Islet precursor cell (in vitro differentiated cells): ENCODE measurements at places on chromosomes 13 and 19.

GRCh38 chr19:15331419-15332310, 674 bp downstream of the BRD4 start:
- peak; percentile 68 for DNase-seq

- no peak for DNase-seq
Measured at GRCh38 chr19:4342314-4342614, 1.1 kb upstream of the MPND start.

GRCh38 chr13:54611390-54611789, 1582.8 kb downstream of the OLFM4 start:
- no peak for DNase-seq

DNA sequence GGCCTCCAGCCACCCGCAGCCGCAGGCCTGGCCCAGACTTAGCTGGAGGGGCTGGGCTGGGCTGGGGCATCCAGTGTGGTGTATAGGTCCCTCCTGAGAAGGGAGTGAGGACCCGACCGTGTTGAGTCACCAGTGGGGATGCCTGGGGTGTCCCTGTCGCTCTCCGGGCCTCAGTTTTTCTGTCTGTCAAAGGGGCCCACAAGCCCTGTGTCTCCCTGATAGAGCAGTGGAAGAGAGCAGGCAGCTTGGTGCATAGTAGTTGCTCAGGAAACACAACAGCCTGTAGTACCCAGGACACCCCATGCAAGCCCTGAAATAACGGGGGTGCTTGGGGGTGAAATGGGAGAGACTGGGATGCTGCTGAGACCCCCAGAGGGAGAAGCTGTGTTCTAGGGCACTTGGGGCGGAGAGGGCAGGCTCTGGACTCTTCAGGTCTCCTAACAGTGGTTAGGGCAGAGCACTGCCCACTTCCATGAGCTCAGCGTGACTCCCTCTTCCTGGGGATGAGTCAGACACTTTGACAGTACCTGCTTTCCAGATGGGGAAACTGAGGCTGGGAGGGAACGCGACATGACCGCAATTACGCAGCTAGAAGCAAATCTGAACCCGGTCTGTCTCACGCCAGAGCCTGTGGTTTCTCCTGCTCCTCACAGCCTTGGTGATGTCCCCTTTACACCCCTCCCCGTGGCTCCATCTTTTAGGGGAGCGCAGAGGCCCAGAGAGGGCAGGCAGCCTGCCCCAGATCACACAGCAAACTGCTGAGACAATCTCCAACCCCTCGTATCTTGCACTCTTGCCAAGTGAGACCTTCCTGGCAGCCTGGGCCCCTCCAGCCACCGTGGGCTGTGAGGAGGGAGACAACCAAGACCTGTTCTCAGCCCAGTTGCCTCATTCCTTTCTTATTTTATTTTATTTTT, 692 bp downstream of the SULT2B1 start:
- DNase-seq, result no peak

DNA sequence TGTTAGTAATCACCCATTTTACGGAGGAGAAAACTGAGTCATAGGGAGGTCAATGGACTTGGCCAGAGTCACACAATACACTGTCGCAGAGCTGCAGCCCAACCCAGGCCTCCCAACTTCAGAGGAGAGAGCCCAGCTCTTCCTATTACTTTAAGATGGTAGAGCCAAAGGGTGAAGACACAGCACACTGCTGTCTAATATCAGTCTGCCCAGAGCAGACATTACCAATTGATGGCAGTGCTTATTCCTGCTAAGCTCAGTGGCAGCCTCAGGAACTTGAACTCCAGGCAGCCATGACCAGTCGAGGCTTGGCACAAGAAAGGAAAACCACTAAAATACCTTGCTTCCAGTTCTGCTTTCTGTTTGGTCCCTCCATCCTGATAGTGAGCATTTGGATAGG, 18.4 kb downstream of the TMEM150B start:
- DNase-seq, result no peak

DNA sequence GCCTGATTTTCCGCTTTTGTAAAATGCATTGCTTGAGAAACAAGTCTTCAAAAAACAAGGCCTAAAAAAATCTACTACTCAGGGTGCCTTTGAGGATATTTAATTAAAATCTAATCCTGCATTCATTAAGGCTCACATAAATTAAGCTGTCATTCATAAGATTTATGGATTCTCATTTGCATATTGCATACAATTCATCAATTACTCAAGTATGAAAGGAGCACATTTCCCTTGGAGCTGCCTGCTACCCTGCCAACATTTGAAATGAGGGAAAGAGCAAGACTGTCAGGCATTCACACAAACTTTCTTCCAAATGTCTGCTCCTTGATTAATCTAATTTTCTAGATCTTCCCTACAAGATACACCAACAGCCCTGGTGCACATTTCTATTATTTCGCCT, 140.0 kb downstream of the DACH1 start:
- DNase-seq, result no peak

- no peak for DNase-seq
Measured at GRCh38 chr13:19321222-19321621, 139.6 kb upstream of the TUBA3C start.

DNA sequence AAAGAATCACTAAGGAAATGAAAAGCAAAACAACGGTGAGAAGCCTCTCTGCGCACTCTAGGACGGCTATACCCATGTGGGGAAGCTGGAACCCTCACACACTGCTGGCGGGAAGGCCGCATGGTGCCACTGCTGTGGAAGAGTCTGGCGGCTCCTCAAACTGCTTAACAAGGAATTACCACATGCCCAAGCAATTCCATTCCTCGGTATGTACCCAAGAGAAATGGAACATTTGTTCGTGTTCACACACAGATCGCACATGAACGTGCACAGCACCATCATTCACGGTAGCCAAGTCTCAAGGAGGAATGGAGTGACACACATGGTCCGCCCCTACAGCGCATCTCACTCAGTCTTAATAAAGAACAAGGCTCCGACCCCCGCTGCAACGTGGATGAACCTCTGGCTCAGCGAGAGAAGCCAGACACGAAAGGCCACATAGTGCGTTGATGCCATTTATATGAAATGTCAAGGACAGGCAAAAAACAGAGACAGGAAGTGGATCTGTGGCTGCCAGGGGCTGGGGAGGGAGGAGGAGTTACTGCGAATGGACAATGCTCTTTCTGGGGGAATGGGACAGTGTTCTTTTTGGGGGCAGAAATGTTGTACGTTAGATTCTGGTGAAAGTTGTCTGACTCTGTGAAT, 7.6 kb downstream of the CAPS start:
- DNase-seq, result no peak

DNA sequence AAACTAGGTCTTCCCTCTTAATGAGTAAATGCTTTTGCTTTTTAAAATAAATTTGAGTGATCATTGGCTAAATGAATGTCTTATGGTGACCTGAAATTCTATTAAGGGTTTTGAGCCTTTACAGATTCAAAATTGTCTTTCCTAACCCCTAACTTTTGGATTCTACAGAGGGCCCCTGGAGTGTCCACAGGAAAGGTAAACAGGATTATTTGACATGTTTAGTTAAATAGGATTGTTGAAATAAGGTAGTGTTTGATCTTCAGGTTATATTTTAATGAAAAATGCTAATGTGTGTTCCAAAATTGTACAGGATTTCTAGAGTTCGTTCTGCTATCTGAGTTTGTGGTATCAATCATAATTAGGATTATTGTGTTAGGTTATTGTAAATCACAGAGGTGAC, 55.9 kb upstream of the GJB6 start:
- DNase-seq, result no peak

- DNase-seq, result no peak
Measured at GRCh38 chr13:19622193-19622592, 11.3 kb upstream of the MPHOSPH8 start.

- DNase-seq, result peak; percentile 95
Measured at GRCh38 chr13:61415058-61415721, 459 bp downstream of the PCDH20 start.

DNA sequence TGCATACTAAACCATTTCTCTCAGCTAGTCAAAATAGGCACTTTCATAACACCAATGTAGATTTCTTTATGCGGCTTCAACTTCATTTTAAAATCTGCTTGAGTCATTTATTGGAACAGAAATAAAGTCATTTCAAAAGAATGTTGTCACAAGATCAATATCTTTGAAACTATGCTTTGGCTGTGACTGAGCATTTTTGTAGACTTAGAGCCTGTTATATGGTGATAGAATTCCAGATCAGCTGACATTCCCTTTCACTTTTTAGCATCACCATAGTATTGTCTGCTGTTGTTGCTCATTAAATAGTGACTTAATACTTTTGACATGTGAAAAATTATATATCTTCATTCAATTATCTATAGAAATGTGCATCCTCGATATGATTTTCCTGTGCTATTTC, 279.2 kb upstream of the PRR20A start:
- DNase-seq, result no peak

DNA sequence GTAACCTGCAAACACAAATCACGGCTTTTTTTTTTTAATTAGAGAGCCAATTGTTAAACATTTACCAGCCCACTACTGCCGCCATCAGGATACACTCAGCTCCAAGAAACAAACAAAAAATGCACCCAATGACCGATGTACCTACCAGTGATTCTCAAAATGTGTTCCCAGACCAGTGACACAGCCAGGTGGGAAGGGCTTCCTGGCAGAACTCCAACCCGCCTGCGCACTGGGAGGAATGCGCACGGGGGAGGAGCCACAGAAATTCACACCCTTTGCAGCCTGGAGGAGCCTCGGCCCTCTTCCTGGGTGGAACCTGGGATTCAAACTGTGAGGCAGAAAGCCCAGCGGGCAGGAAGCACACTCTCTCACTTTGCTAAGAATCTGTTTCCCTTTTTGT, 255.9 kb downstream of the TBC1D4 start:
- peak; percentile 71 for DNase-seq

DNA sequence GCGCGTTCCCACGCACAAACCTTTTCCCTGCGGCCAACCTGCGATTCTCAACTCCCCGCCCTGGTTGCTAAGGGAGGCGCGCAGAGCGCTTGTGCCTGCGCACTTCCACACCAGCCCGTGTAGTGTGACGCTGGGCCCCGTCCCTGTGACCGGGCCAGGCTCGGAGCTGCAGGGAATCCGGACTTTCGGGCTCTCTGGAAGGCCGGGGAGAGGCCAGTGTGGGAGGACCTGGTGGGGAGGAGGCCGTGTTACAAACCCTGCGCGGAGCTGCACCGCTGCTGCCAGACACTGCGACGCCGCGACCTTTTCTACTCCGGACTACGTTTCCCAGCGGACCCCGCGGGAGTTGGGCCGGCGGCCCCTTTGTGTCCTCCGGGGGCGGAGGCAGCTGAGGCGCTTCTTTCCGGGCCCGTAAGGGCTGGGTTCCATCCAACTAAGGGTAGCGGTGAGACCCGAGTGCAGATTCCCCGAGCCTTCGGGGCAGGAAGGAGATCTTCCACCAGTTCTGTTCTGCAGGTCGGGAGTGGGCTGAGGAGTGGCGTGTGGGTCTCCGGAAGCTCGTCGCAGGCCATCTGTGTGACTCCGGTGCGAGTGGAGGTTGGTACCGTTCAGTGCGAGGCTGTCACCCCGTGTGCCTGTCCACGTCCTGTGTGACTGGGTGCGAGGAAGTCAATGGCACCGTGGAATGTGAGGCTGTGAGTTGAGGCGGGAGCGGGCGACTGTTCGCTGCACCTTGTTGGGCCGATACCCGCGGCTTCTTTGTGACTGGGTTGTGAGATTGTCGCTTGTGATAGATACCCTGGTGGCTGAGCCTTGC, at the start of gene ZNF570:
ZNF570 (plus strand) TSS at position 396 of the 817 bp plus-strand sequence. CDS start 999 bp downstream, outside the sequence.
- DNase-seq, result peak; percentile 94

DNA sequence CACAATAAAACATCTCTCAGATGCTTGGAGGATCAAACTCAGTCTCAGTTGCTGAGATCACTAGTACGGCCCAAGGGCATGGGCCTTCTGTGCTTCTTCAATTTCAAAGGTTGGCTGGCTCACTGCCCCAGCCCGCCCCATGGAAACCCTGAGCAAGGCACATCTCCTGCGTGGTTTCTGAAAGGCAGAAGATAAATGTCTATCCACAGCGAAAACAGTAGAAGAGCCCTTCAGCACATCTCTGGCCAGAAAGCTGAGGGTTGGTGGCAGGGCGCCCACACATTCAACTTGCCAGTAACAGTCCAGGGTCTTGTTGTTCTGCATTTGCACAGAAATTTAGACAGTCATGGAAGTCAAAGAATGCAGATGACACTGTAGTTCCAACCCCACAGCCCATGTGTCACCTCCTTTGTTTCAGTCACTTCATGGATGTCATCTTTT, 24.0 kb upstream of the KATNAL1 start:
- no peak for DNase-seq

- DNase-seq, result no peak
Measured at GRCh38 chr19:1265615-1266128, 3.5 kb upstream of the CIRBP start.

GRCh38 chr13:41008349-41008980, 10.7 kb downstream of the ELF1 start:
- DNase-seq, result no peak

DNA sequence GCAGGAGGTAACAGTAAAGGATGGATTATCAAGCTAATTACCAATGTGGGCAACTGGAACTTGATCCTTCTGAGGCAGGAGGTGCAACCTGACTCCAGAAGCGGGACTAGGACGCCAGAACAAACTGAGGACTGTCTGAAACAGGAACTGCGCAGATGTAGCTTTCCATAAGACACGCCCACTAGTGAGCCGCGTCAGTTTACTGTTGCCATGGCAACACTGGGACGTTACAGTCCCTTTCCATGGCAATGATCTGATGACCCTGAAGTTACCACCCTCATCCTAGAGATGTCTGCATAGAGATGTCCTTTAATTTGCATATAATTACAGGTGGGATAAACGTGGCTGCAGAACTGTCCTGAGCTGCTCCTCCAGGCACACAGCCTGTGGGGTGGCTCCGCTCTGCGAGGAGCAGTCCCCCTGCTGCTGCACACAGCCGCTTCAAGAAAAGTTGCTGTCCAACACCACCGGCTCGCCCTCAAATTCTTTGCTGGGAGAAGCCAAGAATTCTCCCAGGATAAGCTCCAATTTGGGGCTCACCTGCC, 816.6 kb downstream of the UQCRFS1 start:
- DNase-seq, result no peak

DNA sequence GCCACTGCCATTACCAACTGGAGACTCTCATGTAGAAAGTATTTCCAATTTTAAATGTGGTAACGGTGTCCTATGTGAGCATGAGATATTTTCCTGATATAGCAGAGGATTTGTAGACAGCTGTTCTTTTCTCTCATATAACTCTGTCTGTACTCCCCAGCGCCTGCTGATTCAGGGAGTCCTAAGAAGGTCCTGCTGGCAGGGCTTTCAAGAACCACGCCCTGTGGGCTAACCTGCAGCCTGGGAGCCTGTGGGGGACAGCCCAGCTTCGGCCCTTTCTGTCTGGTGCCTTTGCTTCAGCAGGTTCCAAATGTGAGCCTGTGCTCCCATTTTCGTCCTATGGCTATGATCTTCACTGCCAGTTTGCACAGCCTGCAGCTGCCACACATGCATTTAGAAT, 316.8 kb downstream of the ATP8A2 start:
- DNase-seq, result no peak
